ENCODE measurements at places on chromosomes 16 and 17.

DNA sequence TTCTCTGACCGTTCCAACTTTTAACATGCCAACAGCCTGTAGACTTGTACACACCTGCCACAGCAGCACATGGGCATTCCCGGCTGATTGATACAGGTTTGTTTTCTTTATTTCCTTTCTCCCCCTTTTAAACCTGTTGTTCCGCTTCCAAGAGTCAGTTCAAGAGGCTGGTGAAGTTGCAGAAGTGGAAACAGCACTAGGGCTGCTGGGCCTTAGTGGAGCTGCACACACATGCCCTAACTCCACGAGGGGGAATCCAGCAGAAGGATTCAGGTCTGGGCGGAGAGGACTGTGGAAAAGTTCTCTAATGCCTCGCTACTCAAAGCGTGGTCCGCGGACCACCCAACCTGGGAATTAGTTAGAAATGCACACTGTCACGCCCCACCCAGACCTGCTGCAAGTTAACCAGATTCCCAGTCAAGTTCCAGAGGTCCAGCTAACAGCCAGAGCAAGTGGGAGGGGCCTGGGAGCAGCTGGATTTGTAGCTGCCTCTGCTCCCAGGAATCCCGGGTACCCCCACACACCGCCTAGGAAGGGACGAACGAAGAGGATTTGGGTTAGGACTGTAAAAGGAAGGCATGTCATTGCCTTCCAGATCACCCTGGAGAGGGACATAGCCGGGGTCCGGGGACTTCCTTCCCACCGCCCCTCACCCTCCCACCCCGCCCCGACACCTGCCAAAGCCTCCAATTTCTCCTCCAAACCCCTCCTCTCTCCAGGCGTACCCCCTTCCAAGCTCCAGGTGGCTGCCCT is 542 bp downstream of the SLC39A11 start:
- no peaks in the 10 kb centered on the region for H3K27me3 ChIP-seq
- peaks cover 12% of the 10 kb centered on the region for H3K36me3 ChIP-seq
- peak overlapping the region; percentile 49 for H3K27ac ChIP-seq
- DNase-seq: peak; percentile 16
- peaks cover 21% of the 10 kb centered on the region for H3K4me1 ChIP-seq

DNA sequence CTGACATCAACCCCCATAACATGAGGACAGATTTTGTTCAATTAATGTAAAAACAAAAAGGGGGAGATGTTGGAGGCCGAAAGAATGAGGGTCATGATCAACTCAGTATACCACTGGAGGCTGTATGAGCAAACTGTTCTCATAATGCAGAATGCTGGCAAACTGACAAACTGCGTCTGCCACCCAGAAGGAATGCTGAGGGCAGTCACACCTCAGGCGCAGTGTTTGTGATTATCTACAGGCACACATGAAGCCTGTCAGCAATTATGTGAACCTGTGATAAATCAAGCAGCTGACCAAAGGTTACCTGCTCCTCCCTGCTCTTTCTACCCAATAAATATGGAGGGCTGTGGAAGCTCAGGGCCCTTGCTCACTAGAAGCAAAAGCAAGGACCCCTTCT is 27.3 kb downstream of the CD300LG start:
- no peaks in the 10 kb centered on the region for H3K36me3 ChIP-seq
- no peak for DNase-seq

DNA sequence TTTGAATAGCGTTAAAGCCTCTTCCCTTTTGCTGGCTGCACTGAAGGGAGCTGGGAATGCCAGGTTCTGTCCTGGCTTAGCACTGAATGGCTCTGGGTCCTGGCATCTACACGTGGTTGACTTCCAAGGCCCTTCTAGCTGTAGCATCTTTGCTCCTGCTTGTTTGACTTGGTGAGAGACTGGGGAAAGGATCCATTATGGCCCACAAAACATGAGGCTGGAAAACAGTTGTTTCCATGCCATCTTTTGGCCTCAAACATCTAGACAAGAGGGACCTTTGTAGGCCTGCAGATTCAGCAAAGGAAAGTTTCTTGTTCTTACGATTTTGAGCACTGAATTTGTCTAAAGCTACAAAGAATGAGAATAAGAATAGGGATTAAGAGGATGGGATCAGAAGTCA is 32.5 kb downstream of the EPN2 start:
- no peaks in the 10 kb centered on the region for H3K36me3 ChIP-seq
- no peaks in the 10 kb centered on the region for H3K27me3 ChIP-seq
- H3K4me1 ChIP-seq: peaks cover 92% of the 10 kb centered on the region
- H3K4me3 ChIP-seq: no peak overlapping the region
- no peak for DNase-seq

DNA sequence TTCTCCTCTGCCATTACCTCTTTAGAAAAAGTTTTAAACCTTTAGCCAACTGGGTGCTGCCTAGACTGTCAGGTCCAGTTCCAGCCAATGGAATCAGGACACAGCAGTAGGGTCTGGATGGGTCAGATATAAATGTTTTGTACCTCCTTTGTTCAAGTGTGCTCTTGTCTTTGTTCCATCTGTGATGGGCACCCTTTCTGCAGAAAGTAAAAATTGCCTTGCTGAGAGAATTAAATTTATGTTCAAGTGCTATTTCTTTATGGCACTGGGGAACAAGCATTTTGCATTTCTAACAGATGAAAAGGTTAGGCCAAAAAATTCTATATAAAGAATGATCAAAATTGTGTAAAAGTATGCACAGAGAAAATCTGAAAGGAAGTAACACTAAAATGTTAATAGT is 5.2 kb upstream of the HP start:
- no peaks in the 10 kb centered on the region for H3K36me3 ChIP-seq
- H3K4me1 ChIP-seq: no peaks in the 10 kb centered on the region
- H3K27me3 ChIP-seq: no peaks in the 10 kb centered on the region

DNA sequence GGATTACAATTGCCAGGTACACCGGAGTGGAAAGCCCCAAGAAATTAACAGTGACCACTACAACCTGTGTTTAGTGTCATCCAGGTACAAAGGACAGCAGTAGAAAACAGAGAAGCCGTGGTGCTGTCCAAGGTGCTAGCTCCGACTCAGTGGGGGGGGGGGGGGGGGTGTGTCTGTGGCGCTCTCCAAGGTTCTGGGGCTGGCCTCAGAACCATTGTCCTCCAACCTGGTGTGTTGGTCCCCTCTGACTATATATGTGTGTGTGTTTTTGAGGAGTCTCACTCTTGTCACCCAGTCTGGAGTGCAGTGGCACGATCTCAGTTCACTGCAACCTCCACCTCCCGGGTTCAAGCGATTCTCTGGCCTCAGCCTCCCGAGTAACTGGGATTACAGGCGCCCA is 5.8 kb upstream of the ZNF23 start:
- no peak for DNase-seq
- H3K36me3 ChIP-seq: peaks cover 26% of the 10 kb centered on the region
- H3K27ac ChIP-seq: no peak overlapping the region
- H3K27me3 ChIP-seq: no peaks in the 10 kb centered on the region

GRCh38 chr17:16418685-16419068 is 3.3 kb downstream of the TRPV2 start:
- no peaks in the 10 kb centered on the region for H3K4me1 ChIP-seq
- no peak overlapping the region for H3K27ac ChIP-seq
- H3K4me3 ChIP-seq: no peak overlapping the region
- peaks cover 62% of the 10 kb centered on the region for H3K36me3 ChIP-seq
- DNase-seq: no peak
- H3K27me3 ChIP-seq: no peaks in the 10 kb centered on the region

DNA sequence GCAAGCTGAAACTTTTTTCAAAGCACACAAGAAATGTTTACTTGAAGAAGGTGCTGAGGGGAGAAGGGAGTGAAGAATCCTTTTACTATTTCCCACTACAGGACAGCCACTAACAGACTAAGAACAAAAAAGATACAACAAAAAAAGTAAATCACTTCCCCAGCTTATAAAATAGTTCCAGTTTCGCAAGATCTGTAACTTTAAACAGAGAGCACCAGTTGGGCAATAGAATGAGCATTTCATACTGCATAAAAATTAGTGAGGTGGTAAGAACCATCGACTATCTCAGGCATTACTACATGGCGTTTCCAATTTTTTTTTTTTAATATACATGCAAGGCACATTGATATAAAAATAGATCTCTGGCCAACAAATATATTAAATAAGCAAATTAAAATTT is 11.1 kb downstream of the CRYBA1 start:
- no peaks in the 10 kb centered on the region for H3K27me3 ChIP-seq
- peaks cover 53% of the 10 kb centered on the region for H3K4me1 ChIP-seq
- no peak overlapping the region for H3K27ac ChIP-seq
- H3K4me3 ChIP-seq: no peak overlapping the region

Measured in heart right ventricle (tissue), 16 donors.